SK-N-DZ (cell line): ENCODE measurements at places on chromosomes 7 and 10.

DNA sequence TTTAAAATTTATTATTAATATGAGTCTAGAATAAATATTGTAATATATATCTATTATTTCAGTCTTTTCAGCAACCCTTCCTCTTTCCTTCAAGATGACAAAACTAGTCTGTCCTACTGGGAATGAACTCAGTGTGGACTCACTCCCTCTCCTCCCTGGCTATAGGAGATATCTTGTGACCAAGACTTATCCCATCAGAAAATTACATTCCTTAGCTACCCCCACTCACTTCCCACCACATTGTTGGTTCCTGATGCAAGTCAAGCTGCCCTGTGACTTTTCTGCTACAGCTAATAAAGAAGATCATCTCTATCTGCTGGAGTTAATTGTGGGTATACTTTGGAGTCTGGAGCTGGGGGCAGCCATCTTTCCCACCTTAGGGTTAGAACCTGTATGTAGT, 28.0 kb upstream of the MCU start:
- DNase-seq: no peak

- no peak for DNase-seq
Observed at GRCh38 chr10:97192952-97193435, 7.2 kb upstream of the SLIT1 start.

DNA sequence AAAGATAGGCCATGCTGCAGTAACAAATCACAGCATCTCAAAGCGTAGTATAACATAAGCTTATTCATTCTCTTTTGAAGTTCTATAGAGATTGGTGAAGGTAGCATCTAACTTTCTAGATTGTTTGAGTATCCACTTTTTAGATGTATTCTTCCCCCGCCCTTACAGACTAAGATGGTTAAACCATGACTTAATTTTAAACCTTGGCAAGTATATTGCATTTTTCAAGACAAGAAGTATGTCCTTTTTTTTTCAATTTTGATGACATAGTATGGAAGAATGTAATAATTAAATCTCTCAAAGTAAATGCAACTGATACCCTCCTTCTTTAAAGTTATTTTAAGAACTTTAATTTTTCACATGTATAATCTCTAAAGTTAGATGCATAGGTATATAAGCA, 190.0 kb downstream of the KCND2 start:
- DNase-seq: no peak

DNA sequence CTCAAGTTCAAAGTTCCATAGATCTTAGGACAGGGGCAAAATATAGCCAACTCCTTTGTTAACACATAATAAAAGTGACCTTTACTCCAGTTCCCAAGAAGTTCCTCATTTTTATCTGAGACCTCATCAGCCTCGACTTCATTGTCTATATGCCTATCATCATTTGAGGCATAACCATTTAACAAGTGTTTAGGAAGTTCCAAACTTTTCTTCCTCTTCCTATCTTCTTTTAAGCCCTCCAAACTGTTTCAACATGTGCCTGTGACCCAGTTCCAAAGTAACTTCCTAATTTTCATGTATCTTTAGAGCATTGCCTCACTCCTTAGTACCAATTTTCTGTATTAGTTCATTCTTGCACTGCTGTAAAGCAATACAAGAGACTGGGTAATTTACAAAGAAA, 569.1 kb downstream of the ANKRD7 start:
- no peak for DNase-seq

DNA sequence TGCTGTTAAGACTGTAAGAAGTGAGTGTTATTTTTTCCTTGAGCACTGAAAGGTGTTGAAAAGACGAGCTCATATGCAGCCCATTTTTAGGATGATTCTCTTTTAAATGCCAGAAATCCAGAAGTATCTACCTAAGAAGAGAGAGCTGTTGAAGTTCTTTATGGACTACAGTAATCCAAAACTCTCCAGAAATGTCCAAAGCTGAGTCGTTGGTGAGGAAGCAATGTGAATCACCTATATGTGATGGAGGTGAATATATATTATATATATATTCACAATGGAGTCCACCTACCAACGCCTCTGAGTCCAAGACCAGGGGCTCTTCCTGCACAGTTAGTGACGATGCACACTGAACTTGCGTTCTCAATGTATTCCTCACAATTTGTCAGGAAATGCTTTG, 252.7 kb upstream of the PITRM1 start:
- DNase-seq: no peak

- no peak for DNase-seq
Observed at GRCh38 chr10:4672201-4672600, 153.8 kb upstream of the AKR1E2 start.

DNA sequence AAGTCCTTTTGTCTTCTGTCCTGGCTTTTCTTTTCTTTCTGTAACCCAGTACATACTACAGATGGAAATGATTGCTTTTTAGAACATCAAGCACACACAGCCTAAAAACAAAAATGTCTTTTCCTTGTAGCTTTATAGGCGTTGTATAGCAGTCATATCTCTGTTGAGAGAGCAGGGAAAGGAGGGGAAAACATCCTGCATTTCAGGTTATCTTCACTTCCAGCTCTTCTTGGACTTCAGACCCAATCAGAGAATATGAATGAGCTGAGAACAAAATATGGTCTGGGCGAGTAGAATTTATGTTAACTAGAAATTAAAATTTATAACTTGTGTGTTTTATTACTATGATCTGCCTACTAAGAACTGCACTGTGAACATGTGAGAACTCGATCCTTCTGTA, 14.7 kb downstream of the TMEM60 start:
- no peak for DNase-seq

DNA sequence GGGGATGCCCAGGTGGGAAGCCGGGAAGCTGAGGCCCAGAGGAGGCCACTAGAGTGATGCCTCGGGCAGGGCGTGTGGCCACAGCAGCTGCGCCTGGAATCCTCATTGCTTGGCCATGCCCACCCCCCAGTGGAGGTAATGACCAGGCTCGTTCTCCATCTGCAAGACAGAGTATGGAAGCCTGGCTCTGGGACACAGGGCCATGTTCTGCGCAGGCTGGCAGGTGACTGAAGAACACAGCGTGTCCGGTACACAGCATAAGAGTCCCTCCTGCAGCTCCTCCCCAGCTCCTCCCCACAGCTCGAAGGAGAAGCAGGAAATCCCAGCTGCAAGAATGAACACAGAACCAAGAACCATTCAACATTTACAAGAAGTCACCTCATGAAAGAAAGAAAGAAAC, 64.8 kb downstream of the SMURF1 start:
- no peak for DNase-seq

DNA sequence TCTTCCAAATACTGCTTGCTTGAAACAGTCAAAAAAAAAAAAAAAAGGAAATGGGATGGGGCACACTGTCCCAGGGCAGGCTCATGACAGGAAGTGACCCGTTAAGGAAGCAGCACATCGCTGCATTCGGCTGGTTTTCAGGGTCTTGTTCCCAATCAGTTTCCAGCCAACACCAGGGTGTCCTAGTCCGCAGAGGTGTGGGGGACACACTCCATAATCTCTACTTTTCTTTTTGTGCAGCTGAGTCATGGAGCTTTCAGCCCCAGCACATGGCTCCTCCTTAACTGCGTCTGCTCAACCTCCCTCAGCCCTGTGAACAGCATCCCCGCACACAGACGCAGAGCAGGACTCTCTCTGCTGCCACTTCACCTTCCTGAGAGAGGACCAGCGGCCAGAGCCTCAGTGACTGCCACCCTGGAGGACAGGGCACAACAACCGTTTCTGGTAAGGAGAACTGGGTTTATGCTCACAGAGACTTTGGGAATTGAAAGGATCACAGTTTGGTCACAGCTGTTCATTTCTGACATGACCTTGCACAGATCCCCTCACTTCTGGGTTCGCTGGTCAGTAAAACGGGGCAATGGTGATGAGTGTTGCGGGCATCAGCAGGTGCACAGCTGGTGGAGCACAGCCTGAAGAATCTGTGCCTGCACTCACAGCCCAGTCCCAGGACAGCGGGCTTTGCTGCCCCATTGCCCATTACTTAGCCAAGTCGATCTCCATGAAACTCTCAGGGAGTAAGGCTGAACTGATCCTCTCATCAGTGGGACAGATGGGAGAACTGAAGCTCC, at the start of gene GIMAP5:
Gene GIMAP5, plus strand, starts transcription at position 154 of the 791 bp plus-strand sequence. CDS start 3,467 bp downstream, outside the sequence.
- no peak for DNase-seq

GRCh38 chr7:126079581-126079980, 1150.0 kb upstream of the POT1 start:
- no peak for DNase-seq

DNA sequence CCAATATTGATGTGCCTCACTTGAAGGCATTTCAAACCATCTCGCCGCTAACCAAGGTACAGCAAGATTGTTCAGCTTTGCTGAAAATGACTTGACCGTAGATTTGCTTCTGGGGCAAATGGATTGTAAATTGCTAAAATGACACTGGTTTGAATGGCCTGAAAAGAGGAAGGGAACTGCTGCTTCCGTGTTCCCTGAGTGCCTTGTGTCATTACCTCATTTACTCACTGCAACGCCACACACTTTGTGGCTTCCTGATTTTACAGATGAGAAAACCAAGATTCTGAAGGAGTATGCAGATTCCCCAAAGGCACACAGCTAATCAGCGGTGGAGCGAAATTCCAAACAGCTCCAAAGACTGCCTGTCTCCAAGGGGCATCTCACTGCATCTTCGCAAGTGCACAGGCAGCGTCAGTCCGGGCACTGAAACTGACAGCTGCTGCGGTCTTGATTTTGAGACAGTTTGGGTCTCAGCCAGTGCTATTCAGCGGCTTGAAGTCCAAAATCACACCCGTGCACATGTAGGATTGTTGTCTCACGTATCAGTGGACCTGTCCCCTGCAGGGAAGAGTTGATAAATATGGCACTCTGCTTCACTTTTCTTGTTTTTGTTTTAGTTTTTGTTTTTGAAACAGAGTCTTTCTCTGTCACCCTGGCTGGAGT, 290.9 kb downstream of the DPP6 start:
- DNase-seq: no peak

DNA sequence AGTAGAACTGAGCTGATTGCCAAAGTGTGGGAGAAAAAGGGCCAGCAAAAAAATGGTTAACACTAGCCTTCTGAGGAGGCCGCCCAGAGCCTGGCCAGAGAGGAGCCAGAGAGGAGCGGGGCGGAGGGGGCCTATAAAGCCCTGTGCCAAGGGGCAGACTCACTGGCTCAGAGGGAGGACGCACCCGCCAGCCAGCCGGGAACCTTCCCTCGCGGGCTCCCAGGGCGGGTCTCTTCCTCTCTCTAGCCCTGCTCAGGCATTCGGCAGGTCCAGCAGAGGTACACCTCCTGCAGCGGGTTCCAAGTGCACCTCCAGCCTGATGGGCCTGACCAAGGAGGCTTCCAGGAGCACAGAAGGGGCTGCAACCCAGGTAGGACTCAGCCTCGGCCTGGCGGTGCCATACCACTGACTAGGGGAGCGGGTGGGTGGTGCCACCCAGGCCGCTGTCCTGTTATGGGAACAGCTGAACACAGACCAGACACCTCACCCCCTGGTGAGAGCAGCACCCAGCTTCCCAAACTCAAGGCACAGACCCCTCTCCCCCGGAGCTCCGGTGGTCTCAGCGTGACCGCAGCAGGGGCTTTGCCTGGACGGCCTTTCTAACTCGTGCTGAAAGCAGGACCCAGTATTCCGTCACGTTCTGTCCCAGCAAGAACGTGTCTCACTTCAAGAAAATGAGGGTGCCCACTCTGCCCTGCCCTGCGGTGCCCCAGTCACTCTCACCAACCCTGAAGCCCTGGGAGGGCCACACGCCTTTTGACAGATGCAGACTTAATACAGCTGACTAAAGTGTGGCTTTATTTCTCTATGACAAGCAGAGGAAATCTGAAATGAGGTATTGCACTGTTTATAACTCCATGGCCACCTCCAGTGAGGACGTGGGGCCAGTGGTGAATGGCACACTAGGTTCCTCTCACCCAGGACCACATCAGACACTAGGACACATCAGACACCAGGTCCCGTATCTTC, at the start of gene GPER1:
Gene GPER1, plus strand, starts transcription at position 162 of the 969 bp plus-strand sequence. CDS start 3,616 bp downstream, outside the sequence.
- DNase-seq: peak; percentile 49

- no peak for DNase-seq
Observed at GRCh38 chr10:48705401-48705938, 20.8 kb downstream of the WDFY4 start.

DNA sequence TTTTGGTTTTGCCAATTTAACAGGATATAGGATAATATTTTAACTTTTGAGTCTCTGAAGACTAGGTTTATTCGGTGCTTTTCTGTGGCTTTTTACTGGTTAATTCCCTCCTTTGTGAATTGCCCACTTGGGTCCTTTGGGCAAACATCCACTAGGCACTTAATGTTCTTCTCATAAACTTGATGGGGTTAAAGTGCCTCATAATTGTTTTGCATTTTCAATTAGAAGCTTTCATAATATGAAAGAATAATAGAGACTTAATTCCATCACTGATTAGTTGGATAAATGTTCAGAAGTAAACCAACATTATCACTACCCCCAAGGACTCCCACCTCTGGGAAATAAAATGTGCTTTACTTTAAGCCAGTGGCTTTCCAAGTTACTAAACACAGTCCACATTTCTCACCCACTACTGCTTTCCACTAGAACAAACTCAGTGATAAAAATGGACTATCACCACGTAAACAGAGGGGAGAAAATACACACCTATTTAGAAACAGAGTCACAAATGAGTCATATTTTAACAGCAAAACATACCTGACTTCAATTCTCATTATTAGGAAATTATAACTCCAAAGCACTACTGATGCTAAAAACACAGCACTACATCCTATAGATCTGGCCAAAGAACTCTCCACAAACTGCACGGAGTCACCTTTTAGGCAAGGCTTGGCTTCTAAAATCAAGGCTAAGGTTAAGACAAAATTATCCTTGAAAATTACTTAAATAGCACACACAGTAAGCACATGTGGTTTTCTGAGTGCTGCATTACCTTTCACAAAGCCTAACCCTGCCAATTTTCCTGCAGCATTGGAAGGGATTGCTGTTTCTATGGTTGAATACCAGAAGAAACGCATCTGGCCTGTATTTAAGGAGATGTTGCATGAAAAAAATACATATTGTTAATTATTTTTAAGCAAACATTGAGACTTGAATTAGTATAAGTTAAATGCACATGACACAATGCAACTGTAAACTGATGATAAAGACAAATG, 41.2 kb downstream of the PARD3 start:
- no peak for DNase-seq

DNA sequence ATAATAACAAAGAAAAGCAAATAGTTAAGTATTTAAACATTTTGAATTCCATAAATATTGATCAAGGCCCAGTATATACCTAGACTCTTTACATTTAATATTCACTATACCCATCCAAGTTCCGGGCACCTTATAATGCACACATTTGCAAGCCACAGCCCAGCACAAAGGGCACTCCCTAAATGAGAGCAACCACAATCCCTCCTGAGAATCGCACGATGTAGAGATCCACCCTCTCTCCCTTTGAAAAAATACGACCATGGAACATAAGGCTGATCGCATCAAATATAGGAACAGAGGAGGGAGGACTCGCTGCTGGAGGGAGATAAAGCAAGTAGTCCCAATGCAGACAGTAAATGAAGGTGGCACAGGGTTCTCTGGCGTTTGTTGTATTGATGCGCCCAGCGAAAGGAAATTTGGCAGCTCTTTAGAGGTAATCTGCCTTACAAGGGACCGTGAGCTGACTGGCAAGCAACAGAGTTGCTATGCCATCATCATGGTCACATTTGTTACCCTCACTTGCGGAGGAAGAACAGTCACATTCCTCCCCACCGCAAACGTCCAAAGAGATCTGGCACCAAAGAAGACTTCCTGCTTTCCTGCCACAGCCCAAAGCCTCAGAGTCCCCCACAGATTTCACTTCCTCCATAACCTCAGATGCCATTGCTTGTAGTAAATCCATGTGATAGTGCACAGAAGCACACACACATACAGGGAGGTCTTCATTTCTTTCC, 16.1 kb upstream of the TAS2R40 start:
- DNase-seq: no peak

- no peak for DNase-seq
Observed at GRCh38 chr7:21417647-21418046, 10.2 kb upstream of the SP4 start.
